Fibroblast of lung (primary cell): ENCODE measurements at places on chromosomes 7 and 10. TPM values are rescaled to one million over a fixed set of nuclear protein-coding genes. Genes with fewer than 3 reads are reported as not detected.

- DNase-seq = no peak
- no peak overlapping the region for H3K27ac ChIP-seq
- no peak overlapping the region for H3K4me3 ChIP-seq
- H3K36me3 ChIP-seq = no peaks in the 10 kb centered on the region
These were observed 11.1 kb upstream of the TFEC start for GRCh38 chr7:116041615-116042014.

DNA sequence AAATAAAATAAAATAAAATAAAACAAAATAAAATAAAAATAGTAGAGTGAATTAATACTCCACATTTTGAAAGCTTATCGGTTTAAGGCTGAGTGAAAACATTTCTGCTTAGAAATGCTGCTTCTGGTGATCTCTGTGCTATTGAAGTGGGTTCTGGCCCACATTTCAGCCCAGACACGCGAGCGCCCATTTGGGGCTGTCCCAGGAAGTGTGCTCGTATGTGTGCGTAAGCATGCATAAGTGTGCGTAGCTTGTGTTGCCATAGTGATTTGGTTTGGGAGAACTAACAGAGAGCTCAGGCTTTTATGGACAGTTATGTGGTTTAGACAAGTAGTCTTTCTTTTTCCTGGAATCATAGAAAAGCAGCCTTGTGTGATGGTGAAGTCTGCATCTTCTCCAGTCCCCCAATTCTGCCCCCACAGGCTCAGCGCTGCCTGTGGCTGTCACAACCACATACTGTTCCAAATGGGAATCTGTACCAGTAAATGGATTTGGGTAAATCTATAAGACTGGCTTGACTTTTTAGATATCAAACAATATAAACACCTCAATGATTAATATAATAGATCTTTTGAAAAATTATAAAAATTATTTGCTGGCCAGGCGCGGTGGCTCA is 29.8 kb upstream of the PURB start:
- no peaks in the 10 kb centered on the region for H3K4me1 ChIP-seq
- no peak overlapping the region for H3K4me3 ChIP-seq
- no peak for DNase-seq
- H3K36me3 ChIP-seq = no peaks in the 10 kb centered on the region

- no peak overlapping the region for H3K27ac ChIP-seq
- no peaks in the 10 kb centered on the region for H3K27me3 ChIP-seq
- no peak overlapping the region for H3K4me3 ChIP-seq
- peak; percentile 45 for DNase-seq
- H3K4me1 ChIP-seq = no peaks in the 10 kb centered on the region
These were observed 237.4 kb downstream of the SEMA3D start for GRCh38 chr7:84949501-84949900.

GRCh38 chr10:102988404-102989314 is 70.6 kb downstream of the CNNM2 start:
- DNase-seq = peak; percentile 21
- no peaks in the 10 kb centered on the region for H3K4me1 ChIP-seq
- no peak overlapping the region for H3K4me3 ChIP-seq
- H3K27me3 ChIP-seq = no peaks in the 10 kb centered on the region

DNA sequence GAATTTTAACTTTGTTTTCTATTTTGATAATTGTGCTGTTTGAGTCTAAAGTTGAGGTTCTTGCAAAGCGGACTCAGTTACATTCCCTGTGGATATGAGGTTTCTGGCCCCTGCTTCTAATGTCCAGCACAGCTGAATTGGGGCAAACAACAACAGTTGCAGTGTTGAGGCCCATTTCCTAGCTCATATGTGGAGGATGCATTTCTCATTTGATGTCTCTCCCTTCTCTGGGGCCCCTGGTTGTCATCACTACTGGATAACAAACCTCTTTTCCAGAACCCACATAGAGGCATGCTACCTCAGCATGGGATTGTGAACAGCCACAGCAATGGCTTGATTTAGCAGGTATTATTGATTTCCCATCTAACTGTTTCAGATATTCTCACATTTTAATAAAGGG is 208.2 kb upstream of the VSTM2A start:
- H3K27me3 ChIP-seq = no peaks in the 10 kb centered on the region
- no peak overlapping the region for H3K4me3 ChIP-seq
- no peak for DNase-seq
- no peaks in the 10 kb centered on the region for H3K36me3 ChIP-seq

- peaks cover 19% of the 10 kb centered on the region for H3K27me3 ChIP-seq
- H3K36me3 ChIP-seq = no peaks in the 10 kb centered on the region
- H3K27ac ChIP-seq = no peak overlapping the region
These were observed 43.2 kb upstream of the KCNMA1 start for GRCh38 chr10:77680811-77681210.

DNA sequence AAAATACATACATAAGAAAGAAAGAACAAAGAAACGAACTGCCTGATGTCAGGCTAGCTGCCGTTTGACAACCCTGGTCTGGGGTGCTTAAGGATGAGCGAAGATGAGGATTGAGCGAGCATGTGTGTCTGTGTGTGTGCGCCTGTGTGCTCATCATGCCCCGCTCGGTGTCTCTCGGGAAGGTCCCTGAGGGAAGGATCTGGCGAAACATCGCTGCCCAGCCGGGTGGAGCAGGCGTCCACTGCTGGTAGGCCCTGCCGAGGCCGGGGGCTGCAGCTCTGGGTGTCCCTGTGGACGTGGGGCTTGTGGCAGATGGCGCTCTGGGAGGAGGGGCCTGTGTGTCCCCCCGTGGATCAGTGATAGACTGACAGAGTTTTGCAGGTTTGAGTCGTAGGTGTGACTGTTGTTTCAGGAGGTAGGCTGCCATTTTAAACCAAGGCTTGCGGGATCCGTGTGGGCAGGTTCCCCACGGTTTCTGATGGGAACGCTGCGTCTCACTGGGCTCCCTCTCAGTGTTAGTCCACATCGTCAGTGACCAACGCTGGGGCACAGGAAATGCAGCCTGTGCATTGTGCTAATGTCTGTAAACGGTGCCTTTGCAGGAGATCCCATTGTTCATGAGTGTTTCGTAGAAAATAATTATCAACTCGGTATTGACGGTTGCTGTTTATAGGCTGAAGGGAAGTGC is 5.9 kb upstream of the SUN1 start:
- DNase-seq = no peak
- no peaks in the 10 kb centered on the region for H3K27me3 ChIP-seq
- peaks cover 17% of the 10 kb centered on the region for H3K4me1 ChIP-seq
- H3K4me3 ChIP-seq = no peak overlapping the region

Gene HMX3
- not detected in 2 replicates for total RNA-seq

Gene TMEM60
- total RNA-seq = 19.8 and 24.4 TPM in 2 replicates

Gene MAGI2
- 9.2 and 17.0 TPM in 2 replicates for total RNA-seq
